Activated CD8-positive, alpha-beta T cell treated with anti-CD3 and anti-CD28 coated beads for 36 hours (primary cell): ENCODE measurements at places on chromosomes 11 and 22. TPM values are rescaled to one million over a fixed set of nuclear protein-coding genes. Genes with fewer than 3 reads are reported as not detected.

DNA sequence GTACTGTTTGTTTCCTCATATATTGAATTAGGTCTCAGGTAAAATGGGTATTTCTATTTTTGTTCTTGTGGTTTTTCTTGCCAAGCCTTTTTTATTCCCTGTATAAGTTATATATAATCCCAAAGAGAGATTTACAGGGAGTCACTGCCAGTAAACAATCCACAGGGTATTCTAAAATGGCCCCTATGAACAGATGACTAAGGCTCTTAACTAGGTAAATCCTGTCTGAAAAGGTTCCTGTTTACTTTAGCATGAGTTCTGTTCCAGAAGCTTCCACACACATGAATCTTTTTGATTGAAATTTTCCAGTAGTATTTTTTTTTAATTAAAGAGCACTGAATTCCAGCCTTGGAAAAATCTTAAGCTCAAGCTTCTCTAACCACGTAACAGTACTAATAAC lies 552.8 kb upstream of the CCDC179 start:
- no peaks in the 10 kb centered on the region for H3K4me1 ChIP-seq
- no peaks in the 10 kb centered on the region for H3K27me3 ChIP-seq
- H3K4me3 ChIP-seq = no peak overlapping the region
- H3K36me3 ChIP-seq = no peaks in the 10 kb centered on the region

- DNase-seq = no peak
- no peak overlapping the region for H3K27ac ChIP-seq
- peaks cover 15% of the 10 kb centered on the region for H3K4me1 ChIP-seq
- no peak overlapping the region for H3K4me3 ChIP-seq
These were observed 1.7 kb downstream of the UVRAG start for GRCh38 chr11:75816561-75817239.

DNA sequence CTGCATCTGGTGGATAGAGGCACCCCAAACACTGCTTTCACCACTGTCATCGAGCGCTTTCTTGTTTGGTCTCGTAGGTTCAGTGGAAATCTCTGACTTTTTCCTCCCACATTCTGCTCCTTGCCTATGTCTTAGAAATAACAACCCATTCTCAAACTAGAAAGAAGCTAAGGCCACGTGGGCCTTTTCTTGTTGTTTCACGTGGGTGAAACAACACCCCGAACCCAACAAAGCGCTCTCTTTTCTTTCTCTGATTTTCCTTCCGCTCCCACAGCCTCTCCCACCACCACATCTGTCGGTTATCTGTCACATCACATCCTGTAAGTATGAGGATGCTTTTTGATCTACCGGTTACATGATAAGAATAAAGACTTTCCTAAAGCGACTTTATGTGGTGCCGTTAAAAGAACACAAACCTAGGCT lies 77.1 kb downstream of the LINC01488 start:
- H3K27ac ChIP-seq = peak overlapping the region; percentile 0
- peak overlapping the region; percentile 18 for H3K4me3 ChIP-seq
- DNase-seq = peak; percentile 38

DNA sequence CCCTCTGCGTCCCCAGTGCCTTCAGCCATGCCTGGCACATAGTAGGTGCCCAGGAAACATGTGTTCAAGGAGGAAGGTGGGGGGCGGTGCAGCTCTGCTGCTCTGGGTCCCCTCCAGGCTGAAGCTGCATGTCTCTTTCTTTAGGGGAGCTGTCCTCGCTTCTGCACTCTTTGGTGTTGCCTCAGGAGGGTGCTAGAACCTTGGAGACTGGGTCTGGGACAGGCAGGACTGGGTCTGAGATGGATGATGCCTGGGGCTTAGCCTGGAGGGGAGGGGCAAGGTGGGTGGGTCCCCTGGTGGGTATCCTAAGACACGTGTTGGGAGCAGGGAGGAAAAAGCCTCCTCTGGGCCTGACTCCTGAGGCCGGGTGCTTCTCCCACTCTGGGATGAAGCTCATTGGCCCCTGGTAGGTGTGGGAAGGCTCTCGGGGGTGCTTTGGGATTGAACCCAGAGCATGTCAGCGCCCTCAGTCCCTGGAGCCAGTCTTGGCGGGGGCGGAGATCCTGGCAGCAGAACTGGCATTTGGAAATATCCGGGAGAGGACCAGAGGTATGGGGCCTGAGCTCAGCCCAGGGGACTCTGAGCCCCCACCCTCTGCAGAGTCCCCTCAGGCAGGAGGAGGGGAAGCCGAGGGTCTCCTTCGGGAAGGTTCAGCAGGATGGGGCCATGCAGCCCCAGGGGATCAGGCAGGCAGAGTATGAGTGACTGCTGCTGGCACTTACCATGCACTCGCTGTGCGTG lies 6.7 kb upstream of the GSTP1 start:
- H3K4me3 ChIP-seq = no peak overlapping the region
- no peak for DNase-seq
- peaks cover 11% of the 10 kb centered on the region for H3K27me3 ChIP-seq
- no peak overlapping the region for H3K27ac ChIP-seq
- peaks cover 11% of the 10 kb centered on the region for H3K4me1 ChIP-seq
- no peaks in the 10 kb centered on the region for H3K36me3 ChIP-seq

- H3K4me1 ChIP-seq = no peaks in the 10 kb centered on the region
- no peak for DNase-seq
- no peak overlapping the region for H3K4me3 ChIP-seq
- no peaks in the 10 kb centered on the region for H3K27me3 ChIP-seq
These were observed 49.1 kb downstream of the BBOX1 start for GRCh38 chr11:27089746-27090145.

DNA sequence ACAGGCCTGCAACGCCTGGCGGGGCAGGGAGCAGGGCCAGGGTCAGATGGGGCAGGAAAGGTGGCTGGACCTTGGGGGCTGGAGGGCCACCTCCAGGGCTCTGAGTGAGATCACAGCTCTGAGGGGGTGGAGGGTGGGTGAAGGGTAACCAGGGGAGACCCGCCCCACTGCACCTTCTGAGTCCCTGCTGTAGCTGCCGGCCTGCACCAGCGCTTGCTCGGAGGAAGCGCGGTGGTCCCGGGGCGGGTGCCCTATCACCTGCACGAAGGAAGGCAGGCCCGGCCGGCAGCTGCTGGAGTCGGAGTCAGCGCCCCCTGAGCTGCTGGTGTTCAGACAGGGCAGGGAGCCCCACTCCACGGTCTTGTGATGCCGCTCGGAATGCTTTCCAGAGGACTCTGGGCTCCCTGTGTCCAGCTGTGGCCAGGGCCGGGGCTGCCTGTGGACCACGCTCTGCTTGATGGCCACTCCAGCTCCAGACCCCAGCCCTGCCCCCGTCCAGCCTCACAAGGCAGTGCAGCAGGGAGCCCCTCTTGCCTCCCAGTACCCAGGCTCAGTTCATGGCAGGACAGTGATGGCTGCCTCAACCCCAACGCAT lies 3.8 kb downstream of the LMNTD2 start:
- H3K27me3 ChIP-seq = peaks cover 2% of the 10 kb centered on the region
- H3K27ac ChIP-seq = no peak overlapping the region
- no peak for DNase-seq
- peak overlapping the region; percentile 24 for H3K4me3 ChIP-seq
- no peaks in the 10 kb centered on the region for H3K36me3 ChIP-seq

DNA sequence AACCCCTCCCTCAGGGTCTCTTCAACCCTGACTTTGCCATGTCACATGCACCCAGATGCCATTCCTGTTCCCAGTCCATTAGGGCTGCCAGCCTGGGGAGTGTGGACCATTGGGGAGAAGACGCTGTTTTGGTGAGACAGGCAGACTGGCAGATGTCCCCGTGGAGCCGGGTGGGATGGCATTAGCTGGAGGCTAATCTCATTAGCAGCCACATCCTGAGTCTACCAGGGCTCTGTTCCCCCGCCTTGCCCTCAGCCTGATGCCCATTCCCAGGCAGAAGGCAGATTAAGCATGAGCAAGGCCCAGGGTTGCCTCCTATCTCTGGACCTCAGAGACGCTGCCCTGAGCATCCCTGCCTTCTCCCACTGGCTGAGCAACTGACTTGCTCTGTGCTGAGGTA lies 46.4 kb upstream of the ALX4 start:
- H3K4me1 ChIP-seq = no peaks in the 10 kb centered on the region
- H3K27ac ChIP-seq = no peak overlapping the region

DNA sequence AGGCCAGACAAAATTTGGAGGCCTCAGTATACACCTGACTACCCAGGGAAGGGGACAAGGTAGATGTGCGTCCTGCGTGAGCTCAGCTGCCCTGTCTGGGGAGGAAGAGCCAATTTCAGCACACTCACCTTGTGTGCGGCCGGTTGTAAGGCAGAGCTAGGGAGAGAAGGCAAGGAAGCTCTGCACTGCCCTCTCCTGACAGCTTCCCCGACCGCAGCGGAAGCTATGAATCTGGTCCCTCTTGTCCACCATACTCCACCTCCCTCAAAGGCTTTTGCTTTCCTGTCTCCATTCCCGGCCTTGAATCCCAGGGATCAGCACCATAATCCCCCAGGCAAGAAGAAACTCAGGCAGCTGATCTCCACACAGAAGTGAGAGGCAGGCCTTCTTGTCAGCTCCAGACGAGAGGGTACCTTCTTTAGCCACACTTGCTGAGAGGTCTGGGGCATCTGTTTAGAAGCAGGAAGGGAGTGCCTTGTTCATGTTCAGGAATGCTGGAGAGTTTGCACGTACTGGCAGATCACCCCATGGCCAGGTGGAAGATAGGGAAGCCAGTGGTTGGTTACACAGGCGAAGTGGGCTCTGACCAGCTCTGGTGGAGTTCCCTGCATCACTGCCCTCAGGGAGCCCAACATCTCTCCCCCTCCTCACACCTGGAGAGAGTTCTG lies 62.5 kb downstream of the FEZ1 start:
- H3K4me3 ChIP-seq = no peak overlapping the region
- H3K27me3 ChIP-seq = peaks cover 13% of the 10 kb centered on the region
- no peaks in the 10 kb centered on the region for H3K4me1 ChIP-seq
- DNase-seq = peak; percentile 45

- H3K27ac ChIP-seq = no peak overlapping the region
- no peaks in the 10 kb centered on the region for H3K4me1 ChIP-seq
- DNase-seq = no peak
- H3K27me3 ChIP-seq = peaks cover 30% of the 10 kb centered on the region
- H3K4me3 ChIP-seq = no peak overlapping the region
- H3K36me3 ChIP-seq = no peaks in the 10 kb centered on the region
These were observed 95.5 kb downstream of the WNT7B start for GRCh38 chr22:45881524-45881875.

- H3K36me3 ChIP-seq = no peaks in the 10 kb centered on the region
- no peak overlapping the region for H3K27ac ChIP-seq
- H3K4me1 ChIP-seq = no peaks in the 10 kb centered on the region
- no peak overlapping the region for H3K4me3 ChIP-seq
These were observed 48.7 kb downstream of the P4HA3 start for GRCh38 chr11:74262725-74263124.

- H3K4me3 ChIP-seq = no peak overlapping the region
- peaks cover 18% of the 10 kb centered on the region for H3K4me1 ChIP-seq
- peaks cover 5% of the 10 kb centered on the region for H3K27me3 ChIP-seq
- no peak for DNase-seq
- no peaks in the 10 kb centered on the region for H3K36me3 ChIP-seq
These were observed 32.5 kb downstream of the PLEKHA7 start for GRCh38 chr11:16981651-16982194.

- H3K27me3 ChIP-seq = peaks cover 1% of the 10 kb centered on the region
- no peaks in the 10 kb centered on the region for H3K36me3 ChIP-seq
- no peaks in the 10 kb centered on the region for H3K4me1 ChIP-seq
- no peak overlapping the region for H3K4me3 ChIP-seq
- H3K27ac ChIP-seq = no peak overlapping the region
- no peak for DNase-seq
These were observed 63.9 kb downstream of the SYN3 start for GRCh38 chr22:32994041-32994830.

GRCh38 chr11:47523490-47524225 lies 29.3 kb downstream of the CELF1 start:
- H3K36me3 ChIP-seq = no peaks in the 10 kb centered on the region
- no peaks in the 10 kb centered on the region for H3K27me3 ChIP-seq
- peak overlapping the region; percentile 36 for H3K4me3 ChIP-seq
- DNase-seq = peak; percentile 54
- H3K4me1 ChIP-seq = peaks cover 63% of the 10 kb centered on the region

GRCh38 chr11:65882120-65883057 lies 2.8 kb downstream of the CTSW start:
- H3K27ac ChIP-seq = no peak overlapping the region
- DNase-seq = no peak
- no peaks in the 10 kb centered on the region for H3K27me3 ChIP-seq

The ZFTA gene
- total RNA-seq = 4.3 TPM

The P2RX6 gene
- total RNA-seq = 0.22 TPM

The KRTAP5-3 gene
- not detected for total RNA-seq

The SLC5A1 gene
- not detected for total RNA-seq

The GPR137 gene
- total RNA-seq = 23.7 TPM

The PYGM gene
- 1.2 TPM for total RNA-seq

The CHCHD10 gene
- total RNA-seq = 197 TPM

The MEI1 gene
- 27.7 TPM for total RNA-seq
